Right lobe of liver (tissue), 6 donors: ENCODE measurements at places on chromosomes 12 and 14. TPM values are rescaled to one million over a fixed set of nuclear protein-coding genes. Genes with fewer than 3 reads are reported as not detected.

DNA sequence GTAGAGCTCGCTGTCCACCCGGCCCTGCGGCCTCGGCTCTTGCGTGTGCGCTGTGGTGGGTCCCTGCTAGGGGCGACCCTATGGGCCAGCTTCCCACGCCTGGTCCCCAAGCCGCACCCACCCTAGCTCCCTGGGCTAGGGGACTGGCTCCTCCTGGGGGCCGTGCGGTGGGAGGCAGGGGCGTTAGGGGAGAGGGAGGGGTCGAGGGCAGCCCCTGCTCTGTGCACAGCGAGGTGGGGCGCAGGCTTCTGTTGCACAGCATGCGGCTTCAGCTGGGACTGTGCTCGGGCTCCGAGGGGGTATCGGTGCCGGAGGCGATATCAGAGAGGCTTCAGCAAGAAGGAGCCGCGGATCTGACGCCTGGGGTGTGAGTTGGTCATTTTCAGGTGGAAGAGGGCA lies 86.1 kb downstream of the ALG10 start:
- no peak for DNase-seq

DNA sequence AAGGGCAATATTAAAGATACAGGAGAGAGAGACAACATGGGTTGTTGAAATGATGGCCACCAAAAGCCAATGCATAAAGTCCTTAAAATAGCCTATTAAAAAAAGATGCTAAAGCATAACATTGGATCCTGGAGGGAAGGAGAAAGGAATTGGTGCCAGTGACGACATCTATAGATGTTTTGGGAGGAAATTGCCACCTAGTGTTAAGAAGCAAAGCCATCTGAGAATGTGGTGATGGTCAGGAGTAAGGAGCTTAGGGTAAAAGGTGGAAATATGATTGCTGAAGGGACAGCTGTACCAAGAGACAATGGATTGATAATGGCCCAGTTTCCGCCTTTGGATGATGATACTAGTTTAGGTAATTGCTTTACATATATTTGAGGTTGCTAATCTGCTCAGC lies 85.1 kb downstream of the TMEM30B start:
- DNase-seq, result no peak

DNA sequence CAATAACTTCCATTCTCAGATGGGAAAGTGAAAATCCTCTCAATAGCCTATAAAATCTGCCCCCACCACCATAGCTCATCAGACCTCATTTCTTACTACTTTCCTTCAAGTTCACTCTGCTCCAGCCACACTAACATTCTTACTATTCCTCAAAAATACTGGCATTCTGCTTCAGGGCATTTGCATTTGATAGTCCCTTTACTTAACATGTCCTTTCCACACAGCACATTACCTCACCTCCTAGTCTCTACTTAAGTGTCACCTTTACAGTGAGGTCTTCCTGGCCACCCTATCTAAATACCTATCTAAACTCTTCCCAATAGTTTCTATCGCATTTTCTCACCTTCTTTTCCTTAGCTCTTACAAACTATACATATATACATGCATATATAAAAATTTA lies 6.8 kb downstream of the EML5 start:
- no peak for DNase-seq

DNA sequence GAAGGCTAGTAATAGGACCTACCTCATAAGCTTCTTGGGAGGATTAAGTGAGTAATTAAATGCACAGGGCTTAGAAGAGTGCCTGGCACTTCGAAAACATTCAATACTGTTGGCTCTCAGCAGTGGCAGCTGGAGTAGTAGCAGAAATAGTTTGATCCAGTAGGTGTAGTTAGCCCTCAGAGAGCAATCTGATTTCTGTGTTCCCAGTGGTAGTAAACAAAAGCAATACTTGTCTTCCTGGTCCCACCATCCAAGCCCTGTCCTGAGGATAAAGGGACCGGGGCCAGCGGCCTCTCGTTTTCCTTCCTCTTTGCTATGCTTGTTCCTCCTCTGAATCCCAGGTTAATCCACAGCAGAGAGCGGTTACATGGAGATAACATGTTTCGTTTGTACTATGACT lies 131.6 kb downstream of the SAMD4A start:
- no peak for DNase-seq

- no peak for DNase-seq
Observed at GRCh38 chr12:13004361-13004760, 4.3 kb upstream of the HEBP1 start.

GRCh38 chr12:28223025-28223554 lies 32.8 kb downstream of the CCDC91 start:
- DNase-seq, result no peak

DNA sequence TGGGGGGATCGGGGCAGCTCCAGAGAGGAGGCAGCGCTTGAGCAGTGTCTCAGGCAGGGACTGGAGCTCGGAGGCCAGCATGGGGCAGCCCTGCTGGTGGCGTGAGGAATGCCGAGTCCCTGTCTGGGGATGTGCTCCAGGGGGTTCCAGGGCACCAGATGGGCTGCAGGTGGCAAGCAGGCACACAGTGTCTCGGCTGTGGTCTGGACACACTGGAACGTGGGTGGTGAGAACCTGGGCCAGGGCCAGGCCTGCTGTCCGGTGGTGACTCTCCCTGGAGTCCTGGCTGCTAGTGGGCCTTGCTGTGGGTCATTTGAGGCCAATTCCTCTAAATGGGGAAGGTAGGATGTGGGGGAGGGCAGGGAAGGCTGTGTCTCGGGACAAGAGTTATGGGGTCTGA lies 199.4 kb upstream of the RTL1 start:
- no peak for DNase-seq

DNA sequence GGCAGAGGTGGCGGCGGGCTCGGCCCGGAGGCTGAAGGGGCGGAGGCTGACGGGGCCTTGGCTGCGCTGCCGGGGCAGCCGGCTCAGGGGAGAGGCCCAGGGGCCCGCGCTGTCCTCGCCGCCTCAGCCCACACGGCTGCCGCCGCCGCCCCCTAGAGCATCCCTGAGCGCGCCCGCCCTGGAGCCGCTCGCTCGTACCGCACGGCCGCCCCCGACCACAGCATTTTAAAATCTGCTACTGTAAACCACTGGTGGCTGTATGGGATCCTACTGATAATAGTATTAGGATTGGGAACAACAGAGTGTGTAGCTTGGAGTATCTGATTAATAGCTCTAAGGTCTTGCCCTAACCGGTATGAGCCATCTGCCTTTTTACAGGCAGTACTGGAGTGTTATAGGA lies 22.2 kb upstream of the EDDM3A start:
- DNase-seq, result no peak

DNA sequence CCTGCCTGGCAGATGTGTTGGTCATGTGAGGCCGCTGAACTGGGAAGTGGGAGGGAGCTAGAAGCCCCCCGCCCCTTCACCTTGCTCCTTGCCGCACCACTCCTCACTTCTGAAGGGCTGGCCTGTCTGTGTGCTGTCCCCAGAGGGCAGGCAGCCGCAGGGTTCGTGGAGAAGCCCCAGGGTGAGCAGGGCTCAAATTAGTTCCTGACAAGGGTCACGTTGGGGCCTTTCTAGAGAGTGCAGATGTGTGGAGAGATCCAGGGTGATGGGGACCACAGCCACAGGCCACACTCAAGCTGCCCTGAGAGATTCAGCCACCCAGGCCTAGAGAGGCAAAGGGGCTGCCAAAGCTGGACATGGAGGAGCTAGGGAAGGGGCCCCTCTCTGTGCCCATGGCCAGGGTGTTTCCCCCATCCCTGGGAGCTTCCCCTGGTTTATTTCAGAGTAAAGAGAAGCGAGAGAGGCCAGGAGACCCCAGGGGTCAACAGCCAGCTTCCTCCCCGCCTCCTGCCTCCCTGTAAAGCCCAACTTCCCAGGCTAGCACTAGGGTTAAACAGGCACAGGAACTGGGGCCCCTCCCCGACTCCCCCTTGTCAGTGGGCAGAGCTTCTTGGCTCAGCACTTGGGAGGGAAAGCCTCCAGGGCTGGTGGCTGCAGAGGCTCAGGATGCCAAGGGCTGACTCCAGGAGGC lies 16.2 kb downstream of the SLC25A29 start:
- DNase-seq, result no peak

DNA sequence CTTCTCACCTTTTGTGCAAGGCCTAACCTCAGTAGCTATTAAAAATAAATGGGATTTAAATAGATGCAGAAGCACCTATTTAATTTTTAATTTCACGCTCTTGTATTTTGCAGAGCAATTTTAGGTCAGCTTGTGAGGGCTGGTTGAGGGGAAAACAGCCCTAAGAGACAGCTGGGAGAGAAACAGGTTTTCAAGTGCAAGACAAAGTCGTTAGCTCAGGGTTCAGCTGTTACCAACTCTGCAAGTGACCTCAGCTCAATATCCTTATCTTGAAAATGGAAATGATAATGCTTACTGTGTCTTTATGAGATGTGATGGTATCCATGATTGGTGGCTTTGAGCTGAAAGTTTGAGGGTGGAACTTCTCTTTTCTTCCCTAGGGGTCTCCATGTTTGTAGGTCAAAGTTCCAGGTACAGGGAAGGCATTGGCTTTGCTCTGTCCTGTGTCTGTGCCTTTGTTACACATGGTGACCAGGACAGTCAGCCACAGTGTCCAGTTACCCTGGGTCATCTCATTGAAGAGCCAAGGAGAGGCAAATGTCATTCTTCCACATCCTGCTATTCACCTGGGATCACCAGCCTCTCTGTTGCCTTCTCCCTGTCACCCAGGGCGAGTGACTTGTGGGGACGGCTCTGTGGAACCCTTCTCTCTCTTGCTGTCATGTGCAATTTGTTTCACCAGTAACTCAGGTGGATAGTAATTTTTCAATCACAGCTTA lies 100.3 kb downstream of the SAMD4A start:
- DNase-seq, result no peak

GRCh38 chr12:22971247-22971646 lies 346.3 kb downstream of the ETNK1 start:
- no peak for DNase-seq

DNA sequence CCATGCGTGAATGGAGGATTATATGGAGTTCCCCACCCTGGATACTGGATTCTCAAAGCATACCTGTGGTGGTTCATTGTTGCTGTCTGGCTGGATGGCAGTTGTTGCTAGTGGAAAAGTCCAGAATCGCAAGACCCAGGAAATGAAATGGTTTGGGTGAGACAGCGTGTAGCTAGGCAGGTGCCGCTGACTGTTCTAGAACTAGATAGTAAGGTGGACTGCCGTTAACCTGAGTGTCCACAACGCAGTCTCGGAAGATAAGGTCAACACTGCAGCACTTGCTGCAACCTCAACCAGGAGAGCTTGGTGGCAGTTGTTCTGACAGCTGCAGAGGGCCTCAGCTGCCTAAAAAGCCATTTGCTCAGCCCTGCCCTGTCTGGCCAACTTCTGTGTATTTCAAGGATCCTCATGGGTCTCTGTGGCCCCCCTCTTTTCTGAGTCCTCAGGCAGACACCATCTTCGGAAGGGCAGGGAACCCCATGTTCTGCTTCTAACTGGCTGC lies 15.5 kb upstream of the IRF2BPL start:
- peak; percentile 52 for DNase-seq

DNA sequence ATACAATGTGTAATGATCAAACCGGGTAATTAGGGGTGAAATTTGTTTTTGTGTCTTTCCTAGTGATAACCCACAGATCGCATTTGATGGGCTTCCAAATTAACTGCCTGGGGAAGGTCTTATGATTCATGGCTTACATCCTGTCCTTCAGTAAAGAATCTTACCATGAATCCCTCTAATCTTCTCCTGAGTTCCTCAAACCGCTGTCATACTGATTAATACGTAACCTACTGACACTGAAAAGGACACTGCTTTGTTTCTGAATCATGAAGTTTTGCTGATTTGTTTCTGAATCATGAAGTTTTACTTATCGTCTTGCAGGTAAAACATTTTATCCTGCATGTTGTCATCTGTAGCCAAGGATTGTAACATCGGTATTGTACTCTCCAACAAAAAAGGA lies 52.0 kb upstream of the CRY1 start:
- DNase-seq, result no peak

DNA sequence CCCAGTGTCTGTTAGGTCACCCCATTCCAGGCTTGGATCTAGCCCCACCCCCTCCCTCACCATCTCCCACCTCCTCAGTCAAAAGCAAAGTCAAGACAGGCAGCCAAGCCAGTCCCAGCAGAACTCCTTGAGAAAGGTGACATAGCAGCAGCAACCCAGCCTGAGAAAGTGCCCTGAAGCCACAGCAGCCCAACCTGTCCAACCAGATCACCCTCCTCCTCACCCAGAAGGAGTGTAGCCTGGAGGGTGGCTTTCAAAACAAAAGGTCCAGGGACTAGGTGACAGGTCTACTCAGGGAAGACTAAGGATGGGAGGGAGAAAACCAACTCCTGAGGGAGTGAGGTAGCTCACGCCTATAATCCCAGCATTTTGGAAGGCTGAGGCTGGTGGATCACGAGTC lies 5.2 kb downstream of the RAB15 start:
- no peak for DNase-seq

DNA sequence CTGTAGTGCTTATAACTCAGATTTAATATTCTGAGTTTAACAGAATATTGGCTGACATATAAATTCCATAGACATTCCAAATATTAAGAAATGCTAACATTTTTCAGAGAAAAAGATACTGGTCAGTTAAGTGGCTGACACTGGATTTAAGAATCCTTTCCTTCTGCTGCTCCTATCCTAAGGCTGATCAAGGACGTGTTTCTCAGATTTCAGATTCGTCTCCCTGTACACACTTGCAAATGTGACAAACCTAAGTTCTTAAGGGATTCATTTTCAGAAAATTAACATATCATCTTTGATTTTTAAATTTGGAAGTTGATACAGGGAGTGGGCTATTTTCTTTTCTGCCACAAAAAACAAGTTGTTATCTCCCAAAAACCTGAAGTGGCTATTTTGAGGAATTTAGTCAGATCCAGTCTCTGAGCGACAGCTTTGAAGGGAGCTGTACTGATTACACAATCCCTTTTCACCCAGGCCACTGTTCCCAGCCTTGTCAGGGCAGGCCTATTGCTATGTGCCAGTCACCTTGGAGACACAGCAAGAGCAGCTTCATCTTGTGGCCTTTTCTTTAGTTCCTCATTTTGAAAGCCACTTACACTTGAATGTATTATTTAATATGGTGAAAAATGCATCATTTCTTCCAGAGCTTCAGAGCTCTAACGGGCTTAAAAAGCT lies 370.6 kb downstream of the KCNH5 start:
- DNase-seq, result no peak

- no peak for DNase-seq
Observed at GRCh38 chr14:104721505-104722431, 2.3 kb upstream of the ADSS1 start.

DNA sequence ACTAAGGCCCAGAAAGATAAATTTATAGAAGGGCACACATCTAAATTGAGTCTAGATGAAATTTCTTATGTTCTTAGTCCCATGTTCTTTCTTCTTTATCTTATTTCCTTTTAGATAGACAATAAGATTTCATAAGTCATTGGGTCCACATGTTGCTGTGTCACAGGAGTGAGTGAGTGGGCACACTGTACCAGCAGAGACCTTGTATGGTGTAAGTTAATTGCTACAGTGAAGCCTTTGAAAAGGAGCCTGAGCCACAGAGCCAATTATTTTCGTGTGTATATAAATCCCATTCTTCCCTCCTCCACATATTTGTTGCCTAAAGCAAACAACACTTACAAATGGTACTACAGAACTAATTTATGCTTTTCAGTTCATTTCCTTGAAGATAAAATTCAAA lies 79.1 kb downstream of the GRIP1 start:
- no peak for DNase-seq

- no peak for DNase-seq
Observed at GRCh38 chr12:103838254-103838914, 2.6 kb downstream of the NT5DC3 start.

RAB15 gene
- 11.3 TPM for total RNA-seq

NKX2-8 gene
- total RNA-seq, result not detected

RASSF9 gene
- 0.69 TPM for total RNA-seq

PIWIL1 gene
- total RNA-seq, result not detected

SLC25A47 gene
- total RNA-seq, result 378 TPM

CLEC4E gene
- total RNA-seq, result 1.1 TPM

ITGB7 gene
- total RNA-seq, result 4.2 TPM
